Mesothelial cell of epicardium (in vitro differentiated cells): ENCODE measurements at places on chromosomes 6 and 20. TPM values are rescaled to one million over a fixed set of nuclear protein-coding genes. Genes with fewer than 3 reads are reported as not detected.

DNA sequence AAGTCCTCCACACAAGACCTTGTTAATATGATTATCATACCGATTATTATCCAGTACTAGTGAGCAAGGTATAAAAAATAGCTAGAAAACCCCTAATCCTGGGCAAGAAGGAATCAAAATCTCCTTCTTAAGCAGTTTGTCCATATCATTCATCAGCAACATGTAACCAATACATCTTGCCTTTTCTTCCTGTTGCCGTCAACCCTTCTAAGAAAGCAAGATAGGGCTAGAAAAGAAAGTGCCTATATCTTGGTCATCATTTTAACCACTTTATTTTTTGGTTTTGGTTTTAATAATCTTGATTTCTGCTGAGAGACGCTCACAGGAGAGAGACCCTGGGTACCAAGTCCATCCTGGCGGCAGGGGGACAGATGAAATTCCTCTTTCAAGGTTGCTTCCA, 27.2 kb upstream of the PREX1 start:
- no peak overlapping the region for H3K27ac ChIP-seq
- no peak overlapping the region for H3K4me3 ChIP-seq
- H3K27me3 ChIP-seq = no peaks in the 10 kb centered on the region
- no peaks in the 10 kb centered on the region for H3K36me3 ChIP-seq

PPP1R18 gene
- 28.8 to 30.6 TPM (median 29.5 TPM) in 3 replicates for total RNA-seq

FAM217A gene
- total RNA-seq = not detected in 3 replicates

- no peak for DNase-seq
- H3K4me1 ChIP-seq = peaks cover 48% of the 10 kb centered on the region
- no peaks in the 10 kb centered on the region for H3K36me3 ChIP-seq
- H3K4me3 ChIP-seq = no peak overlapping the region
- H3K27me3 ChIP-seq = no peaks in the 10 kb centered on the region
Measured at GRCh38 chr20:11847827-11848226, 69.9 kb upstream of the BTBD3 start.

DNA sequence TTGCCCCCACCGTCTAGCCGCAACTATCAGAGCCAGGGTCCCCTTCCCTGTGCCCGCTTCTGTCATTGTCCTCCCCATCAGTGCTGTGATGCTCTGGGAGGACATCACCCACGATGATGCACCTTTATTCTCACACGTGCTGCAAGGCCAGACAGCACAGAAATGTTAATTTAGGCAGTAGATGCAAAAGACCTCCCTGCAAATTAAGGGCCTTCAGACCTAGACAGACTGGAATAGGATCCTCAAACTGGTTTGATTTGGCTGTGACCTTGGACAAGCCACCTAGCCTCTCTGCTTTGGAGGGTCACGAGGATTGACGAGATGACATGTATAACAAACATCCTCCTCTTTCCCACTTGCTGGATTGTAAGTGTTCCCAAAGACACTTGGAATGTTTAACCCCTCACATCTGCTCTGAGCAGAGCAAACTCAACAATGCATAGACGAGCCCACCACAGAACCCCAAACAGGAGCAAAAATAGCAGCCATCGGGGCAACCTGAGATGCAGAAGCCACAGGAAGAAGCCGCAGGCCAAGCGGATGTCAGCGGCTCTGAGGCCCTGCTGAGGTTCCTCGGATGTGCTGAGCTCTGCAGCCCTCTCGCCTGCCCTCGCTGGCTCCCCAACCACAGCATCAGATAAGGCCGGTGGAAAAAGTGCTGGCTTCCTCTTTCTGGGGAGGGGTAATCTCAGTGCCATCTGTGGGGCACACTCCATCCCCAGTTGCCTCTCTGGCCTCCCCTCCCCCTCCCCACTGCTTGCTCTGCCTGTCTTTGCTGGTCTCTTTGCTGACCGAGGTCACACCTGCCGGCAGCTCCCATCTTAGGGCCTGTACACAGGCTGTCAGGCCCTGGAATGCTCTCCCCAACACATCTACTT, 35.3 kb downstream of the TOX2 start:
- no peaks in the 10 kb centered on the region for H3K36me3 ChIP-seq
- no peak overlapping the region for H3K4me3 ChIP-seq
- H3K27me3 ChIP-seq = no peaks in the 10 kb centered on the region
- peaks cover 12% of the 10 kb centered on the region for H3K4me1 ChIP-seq
- DNase-seq = no peak
- H3K27ac ChIP-seq = no peak overlapping the region

DNA sequence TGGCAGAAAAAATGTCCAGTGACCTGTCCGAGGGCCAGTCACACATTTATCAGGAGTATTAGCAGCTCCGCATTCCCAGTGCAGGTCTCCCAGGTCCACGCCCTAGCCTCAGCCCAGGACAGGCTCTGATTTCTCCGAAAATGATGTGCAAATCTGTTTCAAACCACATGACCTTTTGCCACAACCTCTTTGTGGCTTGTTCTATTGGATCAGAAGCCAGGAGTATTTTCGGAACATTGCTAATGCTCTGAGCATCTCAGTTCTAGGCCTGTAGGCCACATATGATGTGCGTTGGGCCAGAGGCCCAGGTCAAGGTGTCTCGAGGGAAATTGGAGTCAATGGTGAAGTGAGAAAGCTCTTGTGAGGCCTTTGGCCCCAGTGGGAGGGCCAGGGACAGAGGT, 40.4 kb downstream of the SNX5 start:
- H3K4me3 ChIP-seq = no peak overlapping the region
- peaks cover 28% of the 10 kb centered on the region for H3K4me1 ChIP-seq
- no peaks in the 10 kb centered on the region for H3K36me3 ChIP-seq
- no peak for DNase-seq
- no peak overlapping the region for H3K27ac ChIP-seq

- H3K27ac ChIP-seq = peak overlapping the region; percentile 98
- peaks cover 74% of the 10 kb centered on the region for H3K4me1 ChIP-seq
- H3K36me3 ChIP-seq = no peaks in the 10 kb centered on the region
- no peaks in the 10 kb centered on the region for H3K27me3 ChIP-seq
- no peak for DNase-seq
Measured at GRCh38 chr6:30881392-30882203, 2.7 kb upstream of the DDR1 start.

ATP6V1G2 gene
- total RNA-seq = 2.2 to 2.7 TPM (median 2.5 TPM) in 3 replicates

- no peaks in the 10 kb centered on the region for H3K36me3 ChIP-seq
- no peaks in the 10 kb centered on the region for H3K4me1 ChIP-seq
- H3K27ac ChIP-seq = no peak overlapping the region
Measured at GRCh38 chr20:16654858-16655535, 74.8 kb upstream of the SNRPB2 start.

DPPA5 gene
- not detected in 3 replicates for total RNA-seq

DNA sequence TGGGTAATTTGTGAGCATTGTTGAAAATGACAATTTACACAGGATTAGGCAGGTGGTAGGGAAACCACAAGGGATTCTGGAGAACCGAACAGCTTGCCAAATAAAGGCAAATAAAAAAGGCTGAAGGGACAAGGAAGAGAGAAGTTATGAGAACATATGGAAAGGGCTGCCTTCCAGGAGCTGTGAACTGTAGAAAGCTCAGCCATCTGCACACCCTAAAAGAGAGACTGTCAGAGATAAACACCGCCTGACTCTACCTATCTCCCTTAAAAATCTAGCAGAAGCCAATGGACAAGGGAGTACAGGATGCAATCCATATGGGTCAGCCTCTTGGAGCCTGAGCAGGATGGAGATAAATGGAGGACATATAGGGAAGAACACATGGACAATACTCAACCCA, 12.7 kb upstream of the SLC17A1 start:
- no peak for DNase-seq
- H3K4me3 ChIP-seq = no peak overlapping the region
- H3K27ac ChIP-seq = no peak overlapping the region
- no peaks in the 10 kb centered on the region for H3K4me1 ChIP-seq

ZNF165 gene
- total RNA-seq = 3.7 to 4.6 TPM (median 4.0 TPM) in 3 replicates

DNA sequence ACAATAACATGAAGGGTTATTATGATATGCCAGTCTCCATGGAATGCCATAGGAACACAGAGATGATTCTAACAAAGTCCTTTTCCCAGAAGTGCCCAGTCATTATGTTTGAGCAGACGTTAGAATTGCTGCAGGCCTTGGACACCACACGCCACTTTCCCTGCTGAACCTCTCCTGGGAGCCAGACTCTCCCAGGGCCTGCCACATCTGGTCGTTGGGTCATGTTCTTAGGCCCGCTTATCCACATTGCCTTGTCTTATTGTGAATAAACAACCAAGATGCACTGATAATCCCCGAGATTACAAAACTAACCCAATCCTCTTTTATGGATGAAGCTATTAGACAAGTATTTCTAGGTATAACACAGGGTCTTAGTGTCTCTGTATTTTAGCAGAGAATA, 276.5 kb upstream of the CITED2 start:
- peaks cover 4% of the 10 kb centered on the region for H3K36me3 ChIP-seq
- no peak for DNase-seq
- no peak overlapping the region for H3K27ac ChIP-seq
- H3K4me3 ChIP-seq = no peak overlapping the region

DNA sequence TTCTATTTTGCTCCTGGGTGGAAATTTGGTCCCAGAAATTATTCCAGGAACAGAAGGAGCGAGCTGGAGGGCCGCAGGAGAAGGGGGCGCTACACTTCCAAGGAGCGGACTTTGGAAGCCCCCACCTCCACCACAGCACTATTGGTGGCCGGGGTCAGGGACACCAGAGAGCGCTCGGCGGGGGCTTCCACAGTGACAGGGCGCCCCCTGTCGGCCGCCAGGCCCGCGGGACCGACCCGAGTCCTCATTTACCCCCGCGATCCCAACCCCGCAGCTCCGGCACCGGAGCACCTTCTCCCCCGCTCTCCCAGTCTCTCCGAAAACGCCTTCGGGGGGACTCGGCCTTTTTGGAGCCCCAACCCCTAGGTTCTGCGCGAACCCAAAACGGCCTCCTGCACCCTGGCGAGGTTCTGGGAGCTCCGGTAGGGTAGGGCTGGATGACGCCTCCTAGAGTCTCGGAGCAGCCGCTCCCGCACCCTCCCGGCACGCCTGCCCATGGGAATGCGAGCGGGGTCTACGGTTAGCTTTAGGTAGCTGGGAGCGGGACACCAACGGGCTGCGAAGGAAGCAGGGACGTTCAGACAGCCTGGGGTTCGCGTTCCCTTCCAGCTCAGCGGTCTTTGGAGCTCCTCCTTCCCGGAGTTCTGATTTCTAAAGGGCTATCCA, 2.4 kb upstream of the FOXA2 start:
- H3K4me1 ChIP-seq = peaks cover 11% of the 10 kb centered on the region
- H3K4me3 ChIP-seq = no peak overlapping the region
- no peaks in the 10 kb centered on the region for H3K36me3 ChIP-seq
- H3K27me3 ChIP-seq = peaks cover 90% of the 10 kb centered on the region
- no peak for DNase-seq
- H3K27ac ChIP-seq = no peak overlapping the region

GRCh38 chr6:72761761-72762160, 139.9 kb downstream of the KCNQ5 start:
- no peak for DNase-seq
- H3K27me3 ChIP-seq = no peaks in the 10 kb centered on the region
- peak overlapping the region; percentile 58 for H3K27ac ChIP-seq

GRCh38 chr6:110356778-110357177, 1.4 kb downstream of the METTL24 start:
- peaks cover 6% of the 10 kb centered on the region for H3K36me3 ChIP-seq
- peaks cover 82% of the 10 kb centered on the region for H3K4me1 ChIP-seq
- no peaks in the 10 kb centered on the region for H3K27me3 ChIP-seq
- H3K27ac ChIP-seq = peak overlapping the region; percentile 93
- DNase-seq = no peak

GRCh38 chr20:40134176-40134575, 554.9 kb downstream of the MAFB start:
- no peak for DNase-seq
- no peak overlapping the region for H3K4me3 ChIP-seq
- no peaks in the 10 kb centered on the region for H3K36me3 ChIP-seq
- no peaks in the 10 kb centered on the region for H3K27me3 ChIP-seq
- H3K27ac ChIP-seq = no peak overlapping the region

CD93 gene
- total RNA-seq = 0.07 to 0.09 TPM (median 0.09 TPM) in 3 replicates

- H3K36me3 ChIP-seq = peaks cover 55% of the 10 kb centered on the region
- H3K27me3 ChIP-seq = no peaks in the 10 kb centered on the region
- no peak for DNase-seq
- no peak overlapping the region for H3K4me3 ChIP-seq
- no peak overlapping the region for H3K27ac ChIP-seq
Measured at GRCh38 chr20:47295921-47296426, 60.5 kb downstream of the ZMYND8 start.

- H3K36me3 ChIP-seq = no peaks in the 10 kb centered on the region
- peak overlapping the region; percentile 99 for H3K27ac ChIP-seq
- H3K27me3 ChIP-seq = no peaks in the 10 kb centered on the region
- H3K4me3 ChIP-seq = peak overlapping the region; percentile 100
- DNase-seq = no peak
Measured at GRCh38 chr6:100881707-100882040, 545 bp upstream of the ASCC3 start.

GRCh38 chr6:135306740-135307420, 125.8 kb downstream of the MYB start:
- no peak overlapping the region for H3K27ac ChIP-seq
- H3K4me3 ChIP-seq = no peak overlapping the region
- no peak for DNase-seq
- H3K27me3 ChIP-seq = no peaks in the 10 kb centered on the region
- H3K4me1 ChIP-seq = no peaks in the 10 kb centered on the region
- H3K36me3 ChIP-seq = peaks cover 14% of the 10 kb centered on the region

DNA sequence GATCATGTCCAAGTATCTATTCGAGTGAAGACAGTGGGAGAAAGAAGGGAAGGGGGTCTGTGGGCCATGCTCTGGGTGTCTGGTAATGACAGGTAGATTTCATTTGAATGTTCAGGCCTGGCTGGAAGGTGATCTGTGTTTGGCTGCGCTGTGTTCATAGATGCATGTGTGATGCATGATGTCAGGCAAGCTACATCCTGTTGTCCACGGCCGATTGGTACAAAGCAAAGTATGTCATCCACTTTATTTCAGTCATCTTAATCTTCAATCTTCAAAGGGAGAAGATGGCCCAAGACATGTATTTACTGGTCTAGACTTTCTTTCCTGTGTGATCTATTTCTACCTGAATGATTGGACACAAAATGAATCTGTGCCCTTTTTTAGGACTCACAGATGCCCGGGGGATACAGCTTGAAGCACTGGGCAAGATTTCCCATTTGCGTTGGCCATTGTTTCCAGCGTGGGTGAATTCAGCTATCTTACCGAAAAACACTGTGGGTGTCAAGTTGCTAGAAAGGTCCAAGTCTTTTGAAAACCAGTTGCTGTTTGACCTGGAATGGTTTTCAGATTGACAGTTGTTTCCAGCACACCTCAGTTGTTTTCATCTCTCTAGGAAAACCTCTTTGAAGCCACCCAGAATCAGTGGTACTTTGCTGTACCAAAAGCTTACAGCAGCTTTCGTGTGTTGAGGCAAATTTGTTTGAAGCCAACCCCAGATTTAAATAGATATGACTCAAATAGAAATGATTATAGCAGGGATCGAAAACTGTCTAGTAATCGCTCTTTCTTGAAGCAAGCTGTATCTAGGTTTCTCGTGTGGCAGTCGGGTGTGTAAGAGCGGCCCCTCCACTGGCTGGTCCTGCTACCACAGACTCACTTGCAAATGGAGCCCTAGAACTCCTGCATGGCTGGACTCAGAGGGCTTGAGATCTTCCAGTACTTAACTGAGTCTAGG, 27.2 kb downstream of the DUSP22 start:
- H3K27me3 ChIP-seq = no peaks in the 10 kb centered on the region
- H3K4me1 ChIP-seq = no peaks in the 10 kb centered on the region
- no peaks in the 10 kb centered on the region for H3K36me3 ChIP-seq
- no peak for DNase-seq
- no peak overlapping the region for H3K4me3 ChIP-seq
